ENCODE measurements at places on chromosomes 3 and 15.
A peak's percentile ranks its signal among the peaks of the same experiment; 100 is the strongest.

DNA sequence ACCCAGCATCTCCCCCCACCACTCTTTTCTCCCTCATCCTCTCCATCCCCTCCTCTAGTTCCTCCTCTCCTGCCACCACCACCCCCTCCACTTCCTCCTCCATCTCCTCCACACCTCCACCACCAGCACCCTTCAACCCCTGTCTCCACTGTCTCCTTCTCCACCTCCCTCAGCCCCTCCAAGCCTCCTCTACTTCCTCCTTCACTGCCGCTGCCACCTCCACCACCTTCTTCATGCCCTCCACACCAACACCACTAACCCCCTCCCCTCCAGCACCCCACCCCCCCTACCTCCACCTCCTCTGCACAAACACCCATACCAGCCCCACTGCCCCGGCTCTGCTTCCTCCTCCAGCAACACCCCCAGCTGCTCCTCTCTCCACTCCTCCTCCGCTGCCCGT lies 88.0 kb downstream of the HES1 start:
- no peak overlapping the region for H3K27ac ChIP-seq
- H3K4me3 ChIP-seq = peak overlapping the region; percentile 1
- DNase-seq = no peak
- H3K4me1 ChIP-seq = peaks cover 55% of the 10 kb centered on the region
- H3K36me3 ChIP-seq = no peaks in the 10 kb centered on the region
- peaks cover 9% of the 10 kb centered on the region for H3K27me3 ChIP-seq

GRCh38 chr3:111797171-111797615 lies 61.9 kb upstream of the PHLDB2 start:
- H3K4me1 ChIP-seq = peaks cover 14% of the 10 kb centered on the region
- no peaks in the 10 kb centered on the region for H3K36me3 ChIP-seq
- no peak overlapping the region for H3K27ac ChIP-seq
- no peaks in the 10 kb centered on the region for H3K27me3 ChIP-seq

GRCh38 chr15:100216182-100216581 lies 125.6 kb downstream of the ADAMTS17 start:
- H3K4me1 ChIP-seq = peaks cover 15% of the 10 kb centered on the region
- no peak overlapping the region for H3K27ac ChIP-seq
- H3K36me3 ChIP-seq = peaks cover 7% of the 10 kb centered on the region
- no peak overlapping the region for H3K4me3 ChIP-seq

DNA sequence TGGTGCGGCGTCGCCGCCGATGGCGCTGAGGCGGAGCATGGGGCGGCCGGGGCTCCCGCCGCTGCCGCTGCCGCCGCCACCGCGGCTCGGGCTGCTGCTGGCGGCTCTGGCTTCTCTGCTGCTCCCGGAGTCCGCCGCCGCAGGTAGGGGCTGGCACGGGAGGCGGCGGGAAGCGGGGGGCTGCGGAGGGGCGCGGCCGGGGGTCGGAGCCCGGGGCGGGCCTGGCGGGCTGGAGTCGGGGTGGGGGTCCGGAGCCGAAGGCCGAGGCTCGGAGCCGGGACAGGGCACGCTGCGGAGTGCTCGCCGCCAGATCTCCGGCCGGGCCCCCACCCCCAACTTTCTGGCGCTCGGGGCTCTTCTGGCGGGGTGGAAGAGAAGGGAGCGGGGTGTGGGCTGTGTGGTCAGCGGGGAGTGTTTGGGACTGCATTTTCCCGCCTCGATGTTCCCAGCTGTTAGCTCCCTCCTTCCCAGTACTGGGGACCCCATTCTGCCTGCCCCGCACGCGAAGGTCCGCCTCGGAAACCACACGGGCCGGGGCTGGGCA lies 299 bp downstream of the TYRO3 start:
- H3K4me1 ChIP-seq = peaks cover 44% of the 10 kb centered on the region
- H3K27ac ChIP-seq = peak overlapping the region; percentile 70
- H3K4me3 ChIP-seq = peak overlapping the region; percentile 87

GRCh38 chr15:60172143-60172542 lies 168.0 kb downstream of the FOXB1 start:
- peaks cover 16% of the 10 kb centered on the region for H3K27me3 ChIP-seq
- no peaks in the 10 kb centered on the region for H3K4me1 ChIP-seq
- H3K4me3 ChIP-seq = no peak overlapping the region
- no peak overlapping the region for H3K27ac ChIP-seq

GRCh38 chr3:149790268-149790667 lies 2.1 kb downstream of the ANKUB1 start:
- no peak overlapping the region for H3K4me3 ChIP-seq
- H3K27me3 ChIP-seq = peaks cover 6% of the 10 kb centered on the region

DNA sequence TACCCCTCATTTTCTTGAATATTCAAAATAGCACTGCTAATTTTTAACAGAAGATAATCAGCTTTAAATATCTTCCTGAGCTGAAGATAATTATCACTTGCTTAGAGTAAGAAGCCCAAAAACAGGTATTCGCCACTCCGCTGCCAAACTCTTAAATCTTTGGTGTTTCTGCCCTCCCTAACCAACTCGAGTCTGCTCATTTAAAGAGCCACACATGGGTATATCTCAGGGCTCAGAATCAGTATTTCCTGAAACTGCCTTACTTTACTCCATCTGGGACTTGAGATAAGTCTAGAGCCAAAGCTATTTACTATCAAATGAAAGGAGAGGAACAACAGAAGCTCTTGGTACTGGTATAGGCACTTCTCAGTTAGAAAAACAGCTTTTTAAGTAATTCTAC lies 10.8 kb downstream of the PDCD10 start:
- H3K27me3 ChIP-seq = no peaks in the 10 kb centered on the region
- H3K4me3 ChIP-seq = no peak overlapping the region
- H3K4me1 ChIP-seq = peaks cover 18% of the 10 kb centered on the region
- no peak overlapping the region for H3K27ac ChIP-seq

DNA sequence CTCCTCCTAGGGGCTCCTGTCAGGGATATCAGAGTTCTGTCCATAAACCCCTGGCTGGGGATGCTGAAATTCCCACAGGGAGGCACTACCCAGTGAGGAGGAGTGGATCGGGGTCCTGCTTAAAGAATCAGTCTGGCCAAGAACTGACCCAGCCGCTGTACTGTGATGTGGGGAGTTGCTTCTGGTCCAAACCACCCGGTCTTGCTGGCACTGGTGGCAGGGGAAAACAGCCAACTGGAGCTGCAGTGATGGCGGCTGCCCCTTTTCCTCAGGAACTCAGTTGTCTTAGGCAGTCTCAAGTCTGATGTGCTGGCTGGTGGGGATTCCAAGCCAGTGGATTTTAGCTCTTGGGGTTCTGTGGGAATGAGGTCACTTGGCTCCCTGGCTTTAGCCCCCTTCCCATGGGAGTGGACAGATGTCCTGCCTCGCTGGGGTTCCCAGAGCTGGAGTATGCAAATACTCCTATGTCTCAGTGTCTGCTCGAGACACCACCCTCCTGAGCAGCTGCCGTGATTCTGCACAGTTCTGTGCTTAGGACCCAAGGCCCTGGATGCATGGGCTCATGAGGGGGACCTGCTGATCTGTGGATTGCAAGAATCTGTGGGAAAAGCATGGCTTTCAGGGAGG lies 97.1 kb downstream of the SLC25A26 start:
- H3K27ac ChIP-seq = no peak overlapping the region
- H3K36me3 ChIP-seq = no peaks in the 10 kb centered on the region
- no peak overlapping the region for H3K4me3 ChIP-seq
- no peaks in the 10 kb centered on the region for H3K27me3 ChIP-seq
- H3K4me1 ChIP-seq = peaks cover 4% of the 10 kb centered on the region
- DNase-seq = no peak
